AG04449 (cell line): ENCODE measurements at places on chromosomes 4 and X.

DNA sequence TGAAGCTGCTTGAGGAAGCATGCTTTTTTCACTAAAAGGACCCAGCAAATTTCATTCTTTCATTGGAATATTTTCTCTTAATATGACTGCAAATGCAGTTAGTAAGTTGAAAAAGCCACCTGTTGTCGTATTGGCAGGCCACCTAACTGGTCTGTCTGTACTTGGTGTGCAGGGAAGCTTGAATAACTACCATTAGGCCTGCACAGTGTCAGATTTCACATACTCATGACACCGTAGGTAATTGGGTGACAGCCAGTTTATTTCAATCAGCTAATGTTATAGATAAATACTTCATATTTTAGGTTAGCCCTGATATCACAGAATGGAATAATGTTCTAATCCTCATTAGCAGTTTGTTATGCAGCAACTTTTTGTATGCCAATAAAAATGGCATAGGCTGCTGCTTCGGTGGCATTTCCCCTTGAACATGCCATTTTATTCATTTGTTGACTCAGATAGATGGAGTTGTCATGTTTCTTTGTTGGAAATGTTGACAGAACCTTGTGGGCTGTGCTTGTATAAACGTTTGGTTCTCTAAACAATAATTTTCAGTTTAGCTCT is 173.7 kb downstream of the RPA4 start:
- no peak for DNase-seq

GRCh38 chr4:10077076-10077475 is 39.5 kb downstream of the WDR1 start:
- DNase-seq, result no peak

- DNase-seq, result no peak
These were observed 6.8 kb downstream of the RBM47 start for GRCh38 chr4:40622913-40623312.

GRCh38 chrX:13367950-13368349 is 48.1 kb upstream of the ATXN3L start:
- DNase-seq, result no peak

- DNase-seq, result no peak
These were observed 208.0 kb downstream of the ENOX2 start for GRCh38 chrX:130694983-130695382.

GRCh38 chrX:81377329-81377728 is 175.4 kb downstream of the SH3BGRL start:
- no peak for DNase-seq

DNA sequence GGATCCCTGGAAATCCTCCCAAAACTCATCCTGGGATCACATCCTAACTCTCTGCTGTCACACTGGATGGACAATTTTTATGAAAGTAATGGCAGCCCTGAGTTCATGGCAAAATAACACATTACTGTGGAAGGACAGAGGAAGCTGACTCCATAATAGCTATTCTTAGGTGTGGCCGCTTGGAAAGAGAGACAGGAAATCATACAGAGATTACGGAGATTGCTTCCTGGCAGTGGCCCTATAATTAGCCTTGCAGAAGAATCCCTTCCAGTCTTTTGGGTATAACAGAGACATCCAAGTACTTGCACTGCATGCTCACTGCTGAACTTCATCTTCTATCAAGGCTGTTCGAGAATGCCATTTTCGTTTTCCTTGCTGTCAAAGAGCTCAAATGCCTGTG is 133.1 kb upstream of the VCX start:
- DNase-seq, result no peak

GRCh38 chr4:73450398-73451004 is 14.5 kb downstream of the AFP start:
- peak; percentile 74 for DNase-seq

DNA sequence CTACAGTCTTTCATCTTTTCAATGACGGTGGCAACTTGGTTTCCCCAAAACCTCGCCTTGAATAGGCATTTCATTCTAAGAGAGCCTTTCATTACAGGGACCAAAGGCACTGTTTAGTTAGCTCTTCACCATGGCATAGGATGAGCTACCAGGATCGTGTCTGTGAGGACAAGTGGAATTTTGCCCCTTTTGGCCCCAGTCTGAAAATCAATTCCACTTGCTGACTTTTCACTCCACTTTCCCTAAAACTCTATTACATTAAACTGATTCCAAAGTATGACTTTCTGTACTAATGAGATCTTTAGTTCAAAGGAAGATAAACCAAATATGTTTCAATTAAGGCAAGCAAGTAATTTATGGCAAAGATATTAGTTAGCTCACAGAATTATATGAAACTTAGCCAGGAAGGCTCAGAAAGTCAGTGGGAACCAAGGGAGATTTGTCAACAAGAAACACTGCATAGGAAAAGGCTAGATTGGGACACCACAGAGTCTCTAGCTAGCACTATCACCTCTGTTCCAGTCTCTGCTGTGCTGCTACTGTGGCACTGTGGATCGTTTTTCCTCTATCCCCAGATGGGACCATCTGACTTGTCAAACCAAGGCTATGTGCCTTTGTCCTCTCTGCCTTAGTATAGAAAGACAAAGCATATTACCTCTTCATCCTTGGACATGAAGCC is 145.6 kb downstream of the SLC7A11 start:
- DNase-seq, result no peak

- no peak for DNase-seq
These were observed 64.3 kb downstream of the TIGD2 start for GRCh38 chr4:89175611-89176010.

DNA sequence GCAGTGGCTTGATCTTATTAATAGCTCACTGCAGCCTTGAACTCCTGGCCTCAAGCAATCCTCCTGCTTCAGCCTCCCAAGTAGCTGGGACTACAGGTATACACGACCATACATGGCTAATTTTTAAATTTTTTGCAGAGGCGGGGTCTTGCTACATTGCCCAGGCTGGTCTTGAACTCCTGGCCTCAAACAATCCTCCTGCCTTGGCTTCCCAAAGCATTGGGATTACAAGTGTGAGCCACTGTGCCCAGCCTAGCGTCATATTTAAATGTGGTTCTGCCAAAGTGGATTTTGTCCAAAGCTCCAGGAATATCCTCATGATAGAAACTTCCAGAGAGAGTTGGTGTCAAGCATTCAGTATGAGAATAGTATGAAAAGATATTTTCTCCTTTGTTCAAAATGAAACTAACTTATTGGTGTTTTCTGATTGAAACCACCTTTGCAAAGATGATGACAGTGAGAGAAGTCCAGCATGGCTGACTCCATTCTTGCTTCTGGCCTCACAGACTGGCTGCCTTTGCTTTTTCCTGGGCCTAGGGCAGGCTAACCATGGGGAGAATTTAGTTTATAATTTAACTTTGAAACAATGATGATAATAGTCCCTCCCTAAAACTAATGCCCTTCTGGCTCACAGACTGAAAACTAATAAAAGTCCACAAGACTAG is 129.0 kb downstream of the C4orf51 start:
- no peak for DNase-seq

DNA sequence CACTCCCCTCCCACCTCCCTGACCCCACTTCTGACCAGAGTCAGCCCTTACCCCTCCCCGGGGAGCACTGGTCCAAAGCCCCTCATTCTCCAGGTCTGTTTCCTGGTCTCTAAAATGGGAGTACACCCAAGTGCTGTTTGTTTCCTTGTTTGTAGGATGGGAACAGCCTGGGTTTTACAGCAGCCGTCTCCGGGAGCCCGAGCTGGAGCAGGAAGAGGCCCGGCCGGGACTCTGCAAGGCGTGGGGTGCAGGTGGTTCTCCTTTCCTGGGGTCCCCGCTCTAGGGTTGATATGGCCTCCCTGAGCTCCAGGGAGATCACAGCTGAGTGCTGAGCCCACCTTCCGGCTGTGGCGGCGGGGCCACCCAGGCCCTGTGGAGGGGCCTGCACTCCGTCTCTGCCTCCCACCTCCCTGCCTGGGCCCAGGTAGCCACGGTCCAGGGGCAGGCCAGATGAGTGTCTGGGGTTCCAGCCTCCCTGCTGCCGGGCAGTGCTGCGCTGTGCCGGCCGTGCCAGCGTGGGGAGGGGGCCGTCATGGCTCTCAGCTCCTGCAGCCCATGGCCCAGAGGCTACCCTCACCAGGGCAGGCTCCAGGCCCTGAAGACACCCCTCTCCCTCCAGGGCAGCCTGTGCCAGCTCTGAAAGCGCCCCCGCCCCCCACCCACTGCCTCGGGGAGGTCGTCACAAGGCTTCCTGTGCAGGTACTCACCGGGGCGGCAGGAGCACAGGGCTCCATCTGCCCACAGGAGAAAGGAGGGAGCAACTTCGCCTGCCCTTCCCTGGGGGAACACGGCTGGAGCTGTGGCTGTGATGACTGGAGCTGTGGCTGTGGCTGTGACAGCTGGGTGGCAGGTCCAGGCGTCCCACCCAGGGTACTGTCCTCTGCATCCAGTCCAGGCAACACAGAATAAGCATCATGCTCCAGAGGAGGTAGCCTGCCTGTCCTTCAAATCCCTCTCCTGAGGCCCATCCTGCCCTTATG is 98.8 kb downstream of the ADRA2C start:
- no peak for DNase-seq

GRCh38 chrX:46547857-46548256 is 2.6 kb upstream of the ZNF674 start:
- DNase-seq, result peak; percentile 41

- DNase-seq, result no peak
These were observed 46.2 kb downstream of the GSX2 start for GRCh38 chr4:54146139-54146538.

DNA sequence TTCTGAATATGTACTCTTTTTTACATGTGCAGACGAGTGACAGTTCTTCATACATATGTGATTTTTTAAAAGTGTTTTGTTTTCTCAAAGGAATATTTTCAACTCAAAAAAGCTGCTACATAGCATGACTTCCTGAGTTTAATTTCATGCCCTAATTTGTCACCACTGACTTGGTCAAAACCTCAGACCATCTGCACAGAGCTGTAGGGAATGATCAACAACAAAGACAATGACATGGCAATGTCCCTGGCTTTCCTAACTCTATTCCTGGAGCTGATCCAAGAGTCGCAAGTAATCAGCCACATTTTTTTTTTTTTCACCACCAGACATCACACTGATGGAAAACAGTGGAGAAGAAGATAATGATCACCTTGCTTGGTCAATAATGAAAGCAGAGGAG is 97.7 kb downstream of the TMA16 start:
- no peak for DNase-seq

GRCh38 chr4:83504503-83504902 is 19.6 kb upstream of the ABRAXAS1 start:
- DNase-seq, result no peak

GRCh38 chr4:56445699-56446098 is 9.6 kb downstream of the PAICS start:
- no peak for DNase-seq

GRCh38 chrX:9668537-9668936 is 97.1 kb downstream of the GPR143 start:
- DNase-seq, result peak; percentile 63

DNA sequence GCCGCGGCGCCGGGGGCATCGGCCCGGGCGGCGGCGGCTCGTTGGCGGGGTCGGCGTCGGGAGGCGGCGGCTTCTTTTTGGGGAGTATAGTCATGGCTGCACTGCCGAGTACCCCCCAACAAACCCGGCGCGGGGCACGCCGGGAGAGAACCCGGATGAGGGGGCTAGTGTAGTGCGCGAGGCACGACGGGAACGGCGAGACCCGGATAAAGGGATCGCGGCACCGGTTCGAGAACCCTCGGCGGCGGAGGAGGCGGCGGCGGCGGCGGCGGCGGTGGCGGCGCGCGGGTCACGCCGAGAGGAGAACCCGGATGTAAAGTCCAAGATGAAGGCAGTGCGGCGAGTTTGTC is at the start of gene OTUD5:
OTUD5 (minus strand) TSS at position 131 of the 350 bp plus-strand sequence; CDS start at position 94, 37 bp downstream.
- DNase-seq, result no peak

DNA sequence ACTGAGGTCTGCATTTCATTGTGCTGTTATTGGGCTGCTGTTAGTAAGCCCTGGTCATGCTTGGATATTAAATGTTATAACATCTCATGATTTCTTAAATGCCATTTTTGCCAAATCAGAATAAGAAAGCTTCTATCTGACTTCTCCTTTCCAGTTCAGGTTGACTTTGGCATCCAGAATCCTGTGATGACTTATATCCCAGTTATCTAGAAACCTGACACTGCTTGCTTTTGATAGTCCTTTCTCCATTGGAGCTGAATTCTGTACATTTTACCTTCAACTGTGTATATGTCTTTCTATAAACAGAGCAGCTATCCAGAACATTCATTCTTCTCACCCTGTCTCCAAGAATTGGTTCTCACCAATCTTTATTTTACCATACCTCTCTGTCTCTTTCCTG is 257.7 kb upstream of the GNPDA2 start:
- DNase-seq, result no peak

GRCh38 chr4:182978152-182978827 is 61.1 kb upstream of the DCTD start:
- DNase-seq, result peak; percentile 28

- no peak for DNase-seq
These were observed 523.9 kb downstream of the ANKRD50 start for GRCh38 chr4:124188595-124188994.

- DNase-seq, result no peak
These were observed 323.6 kb downstream of the AFF2 start for GRCh38 chrX:148823986-148824385.

GRCh38 chrX:6311540-6311939 is 82.9 kb upstream of the NLGN4X start:
- no peak for DNase-seq

DNA sequence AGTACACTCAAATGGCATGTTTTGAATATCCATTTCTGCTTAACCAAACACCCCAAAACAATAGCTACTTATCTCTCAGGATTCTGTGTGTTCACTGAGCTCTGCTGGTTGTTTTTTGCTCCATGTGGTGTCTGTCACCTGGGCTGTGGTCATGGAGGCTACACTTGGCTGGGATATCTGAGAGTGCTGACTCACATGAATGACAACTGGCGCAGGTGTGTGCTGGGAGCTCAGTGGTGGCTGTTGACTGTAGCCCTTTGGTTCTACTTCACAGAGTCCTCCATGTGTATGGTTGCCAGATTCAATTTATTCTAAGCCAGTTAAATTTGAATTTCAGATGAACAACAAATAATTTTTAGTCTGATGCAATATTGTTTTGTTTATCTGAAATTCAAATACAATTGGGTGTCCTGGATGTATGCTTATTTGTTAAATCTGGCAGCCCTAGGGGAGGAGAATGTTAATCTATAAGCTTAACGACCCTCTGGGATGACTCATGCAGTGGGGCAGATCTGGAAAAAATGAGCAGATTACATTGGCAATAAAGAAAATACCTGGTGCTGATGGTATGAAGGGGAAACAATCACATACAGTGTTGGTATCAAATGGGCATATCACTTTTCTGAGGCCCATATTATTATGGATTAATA is 28.2 kb upstream of the TCEAL4 start:
- DNase-seq, result no peak

DNA sequence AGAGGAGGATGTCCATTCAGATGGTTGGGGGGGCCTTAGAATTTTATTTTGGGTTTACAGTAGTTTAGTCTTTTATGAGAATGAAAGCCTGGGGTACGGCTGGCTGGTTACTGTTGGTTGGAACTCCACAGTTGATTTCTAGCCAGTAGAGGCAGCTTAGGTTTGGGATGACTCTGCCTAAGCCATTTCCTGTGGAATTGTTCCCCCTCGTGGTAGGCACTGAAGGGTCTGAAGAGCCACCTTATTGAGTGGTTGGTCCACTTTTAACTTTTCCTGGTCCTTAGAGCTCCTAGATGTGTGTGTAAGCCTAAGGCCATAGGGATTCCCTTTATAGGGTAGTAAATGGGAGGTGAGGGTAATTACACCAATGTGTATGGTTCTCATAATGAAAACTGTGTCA is 19.7 kb downstream of the SPIN3 start:
- no peak for DNase-seq
